ENCODE measurements at places on chromosomes 11 and 22.

- peak; percentile 67 for DNase-seq
Observed at GRCh38 chr22:37559901-37560607, at the start of gene CDC42EP1. TSS of gene CDC42EP1 (plus strand) at chr22:37560480. CDS start at chr22:37566350, 5,870 bp downstream.

- no peak for DNase-seq
Observed at GRCh38 chr11:44623731-44624491, 58.4 kb downstream of the CD82 start.

DNA sequence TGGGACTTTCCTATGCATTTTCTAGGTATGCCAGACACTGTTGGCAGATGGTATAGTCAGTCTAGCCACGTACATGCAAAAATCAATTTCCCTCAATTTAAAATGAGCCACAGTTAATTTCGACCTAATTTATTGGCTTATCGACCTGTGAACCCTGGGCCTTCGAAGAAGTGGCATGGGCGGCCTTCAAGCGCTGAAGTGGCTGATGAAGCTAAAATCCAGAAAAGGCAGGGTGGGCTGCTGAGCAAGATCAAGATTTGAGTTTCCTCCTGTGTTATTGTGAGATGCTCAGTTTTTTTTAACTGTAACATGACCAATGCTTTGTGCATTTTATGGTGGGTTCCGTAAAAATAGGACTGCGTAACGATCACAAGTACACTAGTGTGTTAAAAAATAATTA lies 5.8 kb upstream of the SORL1-AS1 start:
- no peak for DNase-seq

DNA sequence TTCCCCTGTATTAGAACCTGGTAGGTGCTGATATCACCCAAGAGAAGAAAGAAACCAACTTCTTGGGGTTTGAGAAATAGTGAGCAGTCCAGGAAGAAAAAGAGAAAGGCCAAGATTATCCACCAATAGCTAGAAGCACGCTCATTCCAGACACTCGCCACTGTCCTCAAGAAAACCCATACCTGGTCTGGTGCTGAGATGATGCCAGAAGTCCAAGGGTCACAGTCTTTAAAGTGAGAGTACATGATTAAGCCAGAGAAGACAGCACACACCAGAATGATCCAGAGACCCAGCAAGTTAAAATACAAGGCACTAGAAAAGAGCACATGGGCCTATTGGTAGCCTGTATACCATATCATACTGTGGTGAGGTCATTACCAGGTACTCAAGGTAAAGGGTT lies 23.6 kb downstream of the SLC5A12 start:
- no peak for DNase-seq

DNA sequence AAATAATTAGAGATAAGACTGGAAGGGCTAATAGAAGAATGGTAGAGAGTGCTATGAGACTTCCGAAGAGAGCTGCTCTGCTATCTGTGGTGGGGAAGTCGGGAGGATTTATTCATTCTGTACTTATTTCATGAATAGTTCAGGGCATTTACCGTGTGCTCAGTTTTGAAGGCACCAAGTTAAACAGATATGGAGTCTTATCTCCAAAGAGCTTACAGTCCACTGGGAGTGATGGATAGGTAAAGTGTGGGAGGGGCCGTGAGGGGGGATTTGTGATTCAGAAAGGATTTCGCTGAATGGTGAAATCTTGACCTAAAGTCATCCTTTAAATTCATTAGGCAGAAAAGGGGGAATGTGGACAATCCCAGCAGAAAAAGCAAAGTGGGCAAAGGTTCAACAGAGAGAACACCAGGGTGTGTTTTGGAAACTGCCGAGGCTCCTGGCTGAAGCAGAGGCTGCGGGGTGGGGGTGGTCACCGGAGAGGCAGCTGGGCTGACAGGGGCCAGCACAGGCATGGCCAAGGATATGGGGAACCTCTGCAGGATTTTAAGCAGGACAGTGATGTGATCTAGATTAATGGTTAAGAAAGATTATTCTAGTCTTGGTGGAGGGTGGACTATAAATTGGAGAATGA lies 91.2 kb downstream of the UBASH3B start:
- no peak for DNase-seq

- DNase-seq, result no peak
Observed at GRCh38 chr11:133531971-133532651, at the start of gene OPCML. TSS of gene OPCML (minus strand) at chr11:133532501.

DNA sequence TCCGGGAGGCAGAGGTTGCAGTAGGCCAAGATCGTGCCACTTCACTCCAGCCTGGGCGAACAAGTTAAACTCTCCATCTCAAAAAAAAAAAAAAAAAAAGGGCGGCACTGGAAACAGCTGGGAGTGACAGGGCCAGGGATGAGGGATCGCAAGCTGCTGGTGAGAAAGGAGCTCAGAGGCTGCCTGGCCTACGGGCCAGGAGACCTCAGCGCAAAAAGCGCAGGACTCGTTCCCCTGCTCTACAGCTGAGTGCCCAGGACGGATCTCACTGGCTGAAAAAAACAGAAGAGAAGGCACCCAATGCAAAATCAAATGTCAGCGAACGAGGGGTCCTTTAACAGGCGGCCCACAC lies 650 bp upstream of the NUP50 start:
- DNase-seq, result peak; percentile 43

DNA sequence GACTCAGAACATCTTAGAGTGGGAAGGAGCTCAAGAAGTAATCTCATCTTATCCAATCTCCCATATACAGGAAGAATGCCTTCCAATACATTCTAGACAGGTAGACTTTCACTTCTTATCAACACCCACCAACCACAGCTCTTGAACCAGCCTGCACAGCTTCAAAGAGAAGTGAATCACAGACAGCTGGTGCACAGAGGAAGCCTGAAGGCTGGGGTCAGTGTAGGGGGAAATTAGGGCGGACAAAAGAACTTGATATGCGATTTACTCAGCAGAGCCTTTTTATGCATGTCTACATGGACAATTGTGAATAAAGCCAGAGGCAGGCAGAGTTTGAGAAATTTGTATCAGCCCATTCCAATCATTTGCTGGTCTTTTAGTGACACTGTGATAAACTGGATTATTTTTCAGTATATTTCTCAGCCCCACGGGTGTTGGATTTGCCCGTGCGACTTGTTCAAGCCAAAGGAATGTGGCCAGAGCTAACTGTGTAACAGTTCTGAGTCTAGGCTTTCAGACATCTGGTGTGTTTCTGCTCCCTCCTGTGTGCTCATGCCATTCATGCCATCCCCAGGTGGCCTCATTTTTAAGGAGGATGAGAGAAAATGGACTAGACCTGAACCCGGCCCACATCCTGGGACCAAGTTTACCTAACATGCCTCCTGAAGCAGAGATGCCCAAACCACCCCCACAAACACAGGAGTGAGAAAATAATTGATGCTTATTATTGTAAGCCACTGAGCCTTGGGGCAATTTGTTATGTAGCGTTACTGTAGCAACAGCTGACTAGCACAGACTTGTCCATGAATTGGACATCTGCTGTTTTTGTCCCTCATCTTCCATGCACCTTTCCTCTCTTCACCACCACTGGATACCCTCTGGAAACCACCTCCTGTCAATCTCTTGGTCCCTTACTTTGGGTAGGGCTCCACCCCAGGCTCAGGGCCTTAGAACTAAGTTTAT lies 137.5 kb upstream of the HSD17B12 start:
- DNase-seq, result no peak

GRCh38 chr11:96863520-96863919 lies 473.7 kb downstream of the JRKL start:
- DNase-seq, result no peak

DNA sequence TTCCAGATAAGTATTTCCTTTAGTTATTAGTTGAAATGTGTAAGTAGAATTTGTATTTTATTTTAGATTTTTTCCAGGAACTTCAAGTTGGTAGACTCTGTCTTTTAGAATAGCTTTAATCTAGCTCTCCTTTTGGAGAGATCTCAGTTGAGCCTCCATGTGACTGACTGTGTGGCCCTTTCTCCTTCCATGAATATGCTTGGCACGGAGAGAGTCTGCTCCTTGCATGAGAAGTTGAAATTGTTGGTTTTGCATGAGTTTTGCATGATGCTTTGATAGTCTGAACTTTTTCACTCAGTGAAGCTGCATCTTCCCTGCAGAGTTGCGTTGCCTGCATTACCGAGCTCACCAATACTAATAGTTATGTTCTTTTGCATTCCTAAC lies 32.8 kb upstream of the CTTN start:
- DNase-seq, result no peak

DNA sequence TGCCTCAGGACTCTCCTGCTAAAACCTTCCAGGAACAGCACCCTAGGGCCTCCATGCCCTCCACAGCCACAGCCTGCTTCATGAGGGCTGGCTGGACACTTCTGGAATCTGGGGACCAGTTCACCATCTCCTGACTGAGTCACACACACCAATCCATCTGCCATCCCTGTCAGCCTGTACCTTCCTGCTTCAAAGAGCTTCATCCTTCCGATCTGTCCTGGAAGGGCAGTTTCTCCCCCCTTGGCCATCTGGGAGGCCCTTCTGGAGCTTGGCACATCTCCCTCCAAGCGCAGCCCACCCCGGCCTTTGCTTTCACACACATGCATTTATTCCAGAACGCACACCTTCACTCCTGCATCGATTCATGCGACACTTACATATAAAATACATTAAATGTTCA lies 13.0 kb downstream of the APBB1 start:
- DNase-seq, result no peak

DNA sequence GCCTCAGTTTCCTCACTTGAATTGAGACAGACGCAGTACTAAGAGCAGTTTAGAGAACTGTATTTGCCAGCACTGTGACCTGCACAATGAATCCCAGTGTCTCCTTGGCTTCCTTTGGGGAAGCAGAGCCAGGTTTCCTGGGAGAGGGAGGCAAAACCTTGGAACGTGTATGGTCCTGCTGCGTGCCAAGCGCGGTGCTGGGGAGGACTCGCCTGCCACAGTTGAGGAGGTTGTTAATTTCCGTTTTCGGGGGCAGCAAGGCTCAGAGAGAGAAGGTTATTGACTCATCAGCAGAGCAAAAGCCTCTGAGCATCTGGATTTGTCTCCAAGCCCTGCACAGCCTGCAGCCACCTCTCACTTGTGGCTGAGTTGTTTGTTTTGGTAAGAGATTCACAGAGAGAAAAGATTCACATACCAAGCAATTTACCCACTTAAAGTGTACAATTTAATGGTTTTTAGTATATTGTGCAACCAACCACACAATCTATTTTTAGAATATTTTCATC lies 10.8 kb downstream of the SYT12 start:
- DNase-seq, result peak; percentile 98
